ENCODE measurements at places on chromosomes 7 and 10.

DNA sequence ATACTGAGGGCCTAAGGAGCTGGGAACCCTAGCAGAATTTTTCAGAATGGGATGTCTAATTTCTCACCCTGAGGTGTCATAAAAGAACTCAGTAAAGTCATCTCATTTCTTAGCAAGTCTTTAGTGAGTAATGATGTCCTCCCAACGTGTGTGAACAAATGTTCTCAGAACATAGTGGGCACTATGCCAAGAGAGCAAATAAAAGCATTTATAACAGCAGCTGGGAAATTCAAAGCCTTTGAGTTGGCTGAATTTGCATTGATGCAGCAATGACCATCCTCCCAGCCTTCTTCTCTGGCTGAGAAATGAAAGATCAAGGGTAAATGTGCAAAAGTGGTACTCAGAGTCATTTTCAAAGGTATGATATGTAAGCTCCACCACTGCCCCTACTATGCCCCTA lies 109.4 kb downstream of the FAM107B start:
- H3K4me1 ChIP-seq: no peaks in the 10 kb centered on the region
- no peak overlapping the region for H3K27ac ChIP-seq
- H3K36me3 ChIP-seq: no peaks in the 10 kb centered on the region
- no peak overlapping the region for H3K4me3 ChIP-seq

DNA sequence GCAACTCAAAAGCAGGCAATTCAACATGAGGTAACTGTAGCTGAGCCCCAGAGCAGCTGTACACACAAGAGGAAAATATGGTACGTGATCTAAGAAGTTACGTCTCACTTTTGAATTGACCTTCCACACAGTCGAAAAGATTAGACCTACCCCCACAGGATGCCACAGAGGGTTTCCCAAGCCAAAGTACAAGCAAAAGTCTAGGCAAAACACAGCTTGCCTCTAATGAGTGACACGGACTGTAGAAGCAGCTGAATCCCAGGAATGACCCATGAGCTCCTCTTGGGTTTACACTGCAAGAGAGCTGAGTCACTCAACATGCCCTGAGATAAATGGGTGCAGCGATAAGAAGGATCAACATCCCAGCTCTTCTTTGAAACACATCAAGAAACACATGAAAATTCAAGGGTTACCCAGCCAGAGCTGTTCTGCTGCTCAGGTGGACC lies 9.8 kb downstream of the CREB3L2 start:
- H3K27ac ChIP-seq: no peak overlapping the region
- no peaks in the 10 kb centered on the region for H3K27me3 ChIP-seq
- peaks cover 10% of the 10 kb centered on the region for H3K36me3 ChIP-seq
- H3K4me1 ChIP-seq: no peaks in the 10 kb centered on the region

DNA sequence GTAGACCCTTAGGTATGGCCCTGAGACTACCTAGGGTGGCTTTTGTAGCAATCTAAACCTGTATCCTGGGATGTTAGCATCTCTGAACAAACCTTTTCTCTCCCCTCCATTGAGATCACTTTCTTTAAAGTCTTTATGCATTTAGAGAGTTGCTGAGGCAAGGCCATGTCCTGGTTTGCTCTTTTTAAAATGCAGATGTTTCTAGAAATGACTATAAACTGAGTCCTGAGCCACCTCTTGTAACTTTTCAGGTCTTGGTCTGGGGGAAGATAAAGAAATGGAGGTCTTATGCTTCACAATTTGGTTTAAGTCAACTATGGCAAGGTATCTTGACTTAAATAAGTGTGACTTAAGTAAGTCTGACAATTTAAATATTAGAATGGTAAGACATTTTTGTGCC lies 78.0 kb downstream of the AUTS2 start:
- no peaks in the 10 kb centered on the region for H3K27me3 ChIP-seq
- H3K4me1 ChIP-seq: peaks cover 30% of the 10 kb centered on the region
- no peak overlapping the region for H3K27ac ChIP-seq
- H3K36me3 ChIP-seq: no peaks in the 10 kb centered on the region

DNA sequence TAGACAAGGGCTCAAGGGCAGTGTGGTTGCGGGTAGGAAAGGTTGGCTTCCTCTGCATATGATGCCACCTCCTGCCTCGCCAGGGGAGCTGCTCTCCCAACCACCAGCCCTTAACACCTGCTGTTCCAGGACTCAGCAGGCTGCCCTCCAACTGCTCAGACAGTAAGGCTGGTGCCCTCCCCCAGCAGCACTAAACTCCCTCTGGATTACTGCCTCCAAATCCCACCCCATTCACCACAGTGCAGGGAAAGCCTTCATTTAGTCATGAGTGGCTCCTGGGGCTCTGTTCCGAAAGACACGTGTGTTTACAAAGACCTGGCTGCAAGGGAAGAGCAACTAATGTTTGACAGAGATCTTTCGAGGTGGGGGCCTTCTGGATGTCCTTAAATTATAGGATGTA lies 437.2 kb upstream of the MKI67 start:
- no peak for DNase-seq
- H3K4me3 ChIP-seq: no peak overlapping the region
- no peaks in the 10 kb centered on the region for H3K36me3 ChIP-seq
- no peaks in the 10 kb centered on the region for H3K4me1 ChIP-seq
- no peaks in the 10 kb centered on the region for H3K27me3 ChIP-seq

DNA sequence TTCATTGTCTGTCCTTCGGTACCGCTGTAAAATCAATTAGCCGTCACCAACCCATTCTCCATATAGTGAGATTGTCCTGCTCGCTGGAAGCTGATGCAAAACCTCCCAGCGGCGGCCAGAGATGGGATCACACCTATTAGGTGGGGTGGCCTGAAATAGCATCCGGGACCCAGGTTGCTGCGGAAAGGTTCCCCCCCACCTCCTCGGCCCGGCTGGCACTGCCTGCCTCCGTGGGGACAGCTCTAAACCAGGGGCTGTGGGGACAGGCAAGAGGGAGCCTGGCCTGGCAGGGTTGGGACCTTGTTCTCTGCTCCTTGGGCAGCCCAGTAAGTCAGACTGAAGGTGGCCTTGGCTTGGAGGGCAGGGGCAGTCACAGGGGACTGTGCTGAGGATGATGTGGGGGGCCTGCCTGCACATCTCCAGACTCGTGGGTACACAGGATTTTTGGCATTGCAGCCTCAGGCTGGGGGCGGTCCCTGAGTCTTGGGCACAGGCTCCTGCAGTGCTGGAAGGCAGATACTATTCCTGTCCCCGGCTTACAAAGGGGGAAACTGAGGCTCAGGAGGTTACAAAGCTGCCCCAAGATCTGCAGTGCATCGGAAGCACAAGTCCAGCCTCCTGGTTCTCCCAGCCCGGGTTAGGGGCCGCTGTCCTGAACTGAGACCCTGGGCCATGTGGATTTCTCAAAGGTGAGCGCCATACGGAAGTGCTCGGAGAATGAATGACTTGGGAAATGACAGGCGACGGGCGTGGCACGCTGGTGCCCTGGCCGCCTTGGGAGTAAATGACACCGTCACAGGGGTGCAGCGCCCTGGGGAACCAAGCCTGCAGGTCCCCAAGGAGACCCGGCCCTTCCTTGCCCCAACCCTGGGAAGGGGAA lies 65.6 kb downstream of the UNCX start:
- no peak overlapping the region for H3K4me3 ChIP-seq
- no peak for DNase-seq
- no peaks in the 10 kb centered on the region for H3K27me3 ChIP-seq

GRCh38 chr7:129902788-129903422 lies 49.9 kb downstream of the UBE2H start:
- DNase-seq: no peak
- H3K4me1 ChIP-seq: no peaks in the 10 kb centered on the region
- no peaks in the 10 kb centered on the region for H3K27me3 ChIP-seq
- H3K4me3 ChIP-seq: no peak overlapping the region
- peaks cover 22% of the 10 kb centered on the region for H3K36me3 ChIP-seq
